ENCODE measurements at places on chromosomes 13 and 19. TPM values are rescaled to one million over a fixed set of nuclear protein-coding genes. Genes with fewer than 3 reads are reported as not detected.

- peak; percentile 87 for DNase-seq
These were observed 16.4 kb upstream of the KCNN1 start for GRCh38 chr19:17950310-17951156.

- DNase-seq: no peak
These were observed 11.0 kb upstream of the KLK14 start for GRCh38 chr19:51093510-51094345.

DNA sequence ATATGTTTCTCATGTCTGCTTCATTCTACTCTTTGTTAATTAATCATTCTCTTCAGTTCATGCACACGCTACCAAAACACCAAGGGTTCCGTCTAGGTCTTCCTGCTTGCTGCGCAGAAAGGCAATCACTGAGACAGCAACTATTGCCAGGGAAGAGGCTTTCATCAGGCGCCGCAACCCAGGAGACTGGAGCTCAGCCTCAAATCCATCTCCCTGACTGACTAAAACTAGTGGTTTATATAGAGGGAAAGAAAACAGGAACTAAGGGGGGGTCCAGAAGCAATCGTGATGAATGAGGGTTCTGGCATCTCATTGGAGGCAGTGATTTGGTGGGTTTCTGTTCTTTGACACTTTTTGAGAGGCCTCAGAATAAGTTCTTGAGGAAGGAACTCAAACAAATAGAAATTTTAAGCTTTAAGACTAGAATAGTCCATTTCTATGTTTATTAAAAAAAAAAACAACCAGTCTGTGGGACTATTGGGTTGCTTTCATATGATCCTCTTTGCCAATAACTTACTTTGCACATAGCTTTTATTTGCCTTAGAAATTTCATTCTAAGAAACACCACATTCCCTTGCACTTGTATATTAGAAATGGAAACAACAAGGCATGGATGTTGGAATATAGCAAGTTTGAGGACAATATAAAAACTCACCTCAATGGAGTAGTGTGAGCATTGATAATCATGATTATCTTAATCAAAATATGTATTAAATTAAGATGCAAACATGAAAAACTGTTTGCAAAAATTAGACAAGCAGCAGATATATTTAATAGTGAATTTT, 691.2 kb upstream of the GPC6 start:
- no peak for DNase-seq

- DNase-seq: no peak
These were observed 6.4 kb downstream of the IGFL3 start for GRCh38 chr19:46118136-46118535.

- DNase-seq: no peak
These were observed 5.6 kb downstream of the CADM4 start for GRCh38 chr19:43634068-43634467.

DNA sequence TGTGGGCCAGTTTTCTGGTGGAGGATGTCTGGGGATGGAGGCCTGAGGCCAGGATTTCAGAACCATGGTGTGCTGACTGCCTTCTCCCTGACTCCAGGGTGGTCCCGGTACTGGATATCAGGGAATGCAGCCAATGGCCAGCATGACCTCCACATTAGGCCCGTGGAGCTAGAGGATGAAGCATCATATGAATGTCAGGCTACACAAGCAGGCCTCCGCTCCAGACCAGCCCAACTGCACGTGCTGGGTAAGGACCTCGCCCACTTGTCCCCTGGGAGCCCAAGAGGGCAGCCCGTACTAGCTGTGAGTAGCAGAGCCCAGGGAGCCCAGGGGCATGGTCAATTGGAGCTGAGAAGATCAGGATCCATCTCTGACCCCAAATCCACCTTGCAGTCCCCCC, 1.6 kb downstream of the KIRREL2 start:
- no peak for DNase-seq

DNA sequence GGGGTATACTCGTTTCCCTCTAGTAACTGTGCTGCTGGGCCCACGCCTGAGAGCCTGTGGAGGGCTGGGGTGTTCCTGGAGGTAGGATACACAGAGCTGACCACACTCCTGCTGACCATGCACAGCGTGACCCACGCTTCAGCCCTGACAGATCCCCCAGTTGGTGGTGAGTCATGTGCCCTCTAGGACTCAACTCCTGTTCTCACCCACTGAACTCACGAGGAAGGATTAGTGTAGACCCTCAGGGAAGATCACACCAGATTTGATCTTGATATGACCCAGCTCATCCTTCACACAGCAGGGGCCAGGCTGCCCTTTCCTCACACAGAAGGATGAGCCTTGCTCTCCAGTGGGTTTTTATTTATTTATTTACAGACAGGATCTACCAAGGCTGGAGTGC, 13.3 kb upstream of the ACP7 start:
- DNase-seq: no peak

- DNase-seq: no peak
These were observed 54.0 kb upstream of the MYO16 start for GRCh38 chr13:108575430-108575829.

DNA sequence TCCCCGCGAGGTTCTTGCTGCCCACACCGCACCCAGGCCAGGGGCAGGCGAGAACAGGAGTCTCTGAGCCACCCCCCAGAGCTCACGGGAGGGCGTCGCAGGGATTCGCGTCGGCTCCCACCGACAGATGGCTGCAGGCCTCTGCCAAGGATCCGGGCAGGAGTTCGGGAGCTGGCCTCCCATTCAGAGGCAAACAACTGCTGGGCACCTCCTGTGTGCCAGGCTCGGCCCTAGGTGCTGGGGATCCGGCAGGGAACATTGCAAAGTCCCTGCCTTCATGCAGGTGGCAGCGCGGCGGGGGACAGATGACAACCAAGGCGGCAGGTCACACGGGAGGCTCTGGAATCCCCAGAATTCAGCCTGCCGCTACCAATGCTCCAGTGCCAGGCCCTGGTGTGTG, 25.3 kb downstream of the LRRC4B start:
- no peak for DNase-seq

- DNase-seq: no peak
These were observed 5.0 kb downstream of the ZSCAN5A start for GRCh38 chr19:56309511-56310185.

HSH2D gene
- not detected for total RNA-seq

ZNF429 gene
- total RNA-seq: 5.0 TPM

GPC5 gene
- 1.1 TPM for total RNA-seq

Measured in lower leg skin (tissue), 4 donors.